ENCODE measurements at places on chromosomes 5 and 9. TPM values are rescaled to one million over a fixed set of nuclear protein-coding genes. Genes with fewer than 3 reads are reported as not detected.

GRCh38 chr9:36550135-36550534, 22.6 kb upstream of the MELK start:
- no peak for DNase-seq

DNA sequence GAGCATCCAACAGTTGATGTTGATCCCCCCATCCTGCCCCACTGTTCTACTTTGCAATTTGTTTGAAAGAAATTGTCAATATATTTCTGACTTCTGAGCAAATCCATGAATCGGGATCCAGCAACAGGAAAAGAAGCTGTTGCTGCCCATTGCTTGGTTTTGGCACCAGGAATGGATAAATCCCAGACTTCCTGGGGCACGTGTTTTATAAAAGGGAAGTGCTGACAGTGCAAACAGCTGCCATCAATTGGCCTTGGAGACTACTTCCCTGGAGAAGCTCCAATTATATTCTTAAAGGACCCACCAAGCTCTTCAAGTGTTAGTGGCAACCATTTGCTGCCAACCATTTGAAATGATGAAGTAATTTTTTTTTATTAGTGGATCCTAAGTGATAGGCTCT, 13.7 kb downstream of the STK32A start:
- no peak for DNase-seq

DNA sequence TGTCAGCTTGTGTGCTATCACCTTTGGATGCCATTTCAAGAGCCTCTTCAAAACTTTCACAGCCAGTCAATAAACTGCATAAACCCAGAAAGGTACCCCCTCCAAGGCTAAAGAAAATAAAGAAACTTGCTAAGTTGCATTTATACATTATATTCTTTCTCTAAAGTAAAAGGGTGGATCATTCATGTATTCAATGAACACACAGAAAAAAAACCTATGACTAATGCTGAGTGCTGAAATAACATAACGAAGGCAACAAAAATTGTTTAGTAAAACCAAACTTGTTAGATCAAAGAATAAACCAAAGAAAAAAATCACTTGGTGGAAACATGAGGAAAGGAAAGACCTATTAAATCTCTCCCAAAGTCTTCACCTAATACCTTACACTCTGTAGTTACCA, 15.2 kb downstream of the PANK3 start:
- no peak for DNase-seq

DNA sequence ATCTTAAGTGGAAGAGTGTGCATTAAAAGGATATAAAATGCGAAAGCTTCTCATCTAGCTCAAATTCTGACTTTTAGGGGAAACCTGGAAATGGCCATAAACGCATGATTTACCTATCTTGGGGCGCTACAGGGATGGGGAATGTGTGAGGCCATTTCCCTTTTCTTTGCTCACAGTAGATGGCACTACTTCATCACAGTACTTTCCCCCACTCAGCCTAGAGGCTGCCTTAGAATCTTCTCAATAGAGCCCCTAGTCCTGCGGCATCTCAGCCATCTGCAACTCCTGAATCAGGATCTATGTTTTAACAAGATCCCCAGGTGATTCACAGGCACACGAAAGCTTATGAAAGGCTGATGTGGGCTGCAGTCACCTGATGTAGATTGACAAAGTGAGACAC, 110.8 kb downstream of the LHFPL2 start:
- DNase-seq: no peak

DNA sequence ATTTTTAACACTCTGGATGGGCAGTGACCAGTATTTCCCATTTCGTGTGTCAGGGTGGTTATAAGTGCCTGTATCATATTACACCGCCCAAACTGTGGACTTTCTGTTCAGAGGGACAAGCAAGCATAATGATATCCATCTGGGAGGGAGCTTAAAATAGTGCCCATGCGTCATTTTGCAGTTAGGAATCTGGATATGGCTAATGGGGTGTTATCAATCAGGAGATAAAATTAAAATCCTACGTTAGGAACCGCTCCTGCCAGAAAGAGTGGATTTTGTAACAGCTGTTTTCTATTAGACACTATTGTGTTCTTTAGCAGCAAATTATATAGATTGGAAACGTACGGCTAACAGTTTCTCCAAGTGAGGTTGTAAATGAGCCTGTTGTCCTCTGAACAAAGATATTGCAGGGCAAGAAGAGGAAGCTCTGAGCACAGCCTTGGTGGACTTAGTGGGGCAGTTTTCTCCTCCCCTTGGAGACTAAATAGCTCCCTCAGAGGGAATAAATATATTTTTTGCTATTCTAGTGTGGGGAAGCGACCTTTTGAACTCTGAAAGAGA, 160.4 kb downstream of the SPATA31D1 start:
- DNase-seq: no peak

The FOXI1 gene
- total RNA-seq: not detected

The MEF2C gene
- 6.3 TPM for total RNA-seq

The PLPPR1 gene
- not detected for total RNA-seq

The PCDHB7 gene
- not detected for total RNA-seq

The CDX1 gene
- total RNA-seq: not detected

Measured in epithelial cell of proximal tubule (primary cell).